ENCODE measurements at places on chromosomes 5 and 9.

GRCh38 chr5:170204202-170204601 lies 28.6 kb upstream of the C5orf58 start:
- no peak for DNase-seq

DNA sequence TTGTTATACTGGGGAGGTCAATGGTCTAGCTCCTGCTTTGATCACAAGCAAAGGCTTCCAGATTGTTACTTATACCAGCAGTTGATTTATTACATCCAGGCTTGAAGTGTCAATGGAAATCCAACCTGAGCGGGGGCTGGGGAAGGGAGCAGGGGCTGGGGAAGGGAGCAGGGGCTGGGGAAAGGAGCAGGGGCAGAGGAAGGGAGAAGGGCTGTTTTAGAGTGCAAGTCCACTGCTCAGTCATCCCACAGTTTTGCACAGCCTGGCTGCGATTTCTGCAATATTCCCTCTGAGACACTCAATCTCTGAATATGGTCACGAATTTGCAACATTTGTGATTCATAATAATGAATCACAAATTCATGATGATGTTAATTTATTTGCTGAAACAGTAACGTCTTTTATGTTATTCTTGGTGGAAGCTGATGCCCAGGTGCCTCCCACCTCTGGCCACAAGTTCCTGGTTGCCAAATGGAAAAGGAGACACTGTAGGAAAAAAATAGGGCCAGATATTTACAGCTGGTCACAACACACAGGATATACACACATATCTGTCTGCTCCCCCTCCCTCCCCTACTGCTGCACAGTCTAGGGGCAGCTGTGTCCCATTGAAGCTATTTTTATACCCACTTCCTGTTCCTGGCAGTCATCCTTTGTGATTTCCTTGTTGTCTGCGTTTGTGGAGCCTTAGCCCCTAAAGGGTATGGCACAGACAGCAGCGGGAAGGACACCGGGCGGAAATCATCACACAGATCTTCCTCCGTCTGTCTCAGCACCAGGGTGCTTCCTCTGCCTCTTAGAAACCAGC lies 325.1 kb downstream of the GADD45G start:
- DNase-seq = peak; percentile 36

- DNase-seq = no peak
These were observed 91.0 kb upstream of the C9orf72 start for GRCh38 chr9:27664121-27664779.

- peak; percentile 47 for DNase-seq
These were observed 42.5 kb downstream of the ITGA2 start for GRCh38 chr5:53031695-53032096.

DNA sequence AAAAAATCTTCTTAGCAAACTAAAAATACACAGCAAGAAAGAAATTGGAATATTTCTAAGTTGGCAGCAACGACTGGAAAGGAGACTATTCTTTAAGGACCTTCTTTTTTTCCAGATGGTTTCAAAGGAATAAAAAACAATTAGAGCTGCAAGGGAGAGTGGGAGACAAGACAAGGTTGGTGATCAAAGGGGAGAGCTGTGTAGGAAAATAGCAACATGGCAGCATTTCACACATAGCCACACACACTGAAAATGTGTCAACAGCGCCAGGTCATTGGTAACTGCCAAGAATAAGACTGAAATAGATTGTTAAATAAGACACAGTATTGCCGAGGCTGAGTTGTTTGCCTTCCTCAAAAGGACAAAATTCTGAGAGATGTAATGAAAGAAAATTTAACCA lies 88.1 kb upstream of the TLE1 start:
- no peak for DNase-seq

- no peak for DNase-seq
These were observed 26.3 kb upstream of the ARSI start for GRCh38 chr5:150329038-150329437.

DNA sequence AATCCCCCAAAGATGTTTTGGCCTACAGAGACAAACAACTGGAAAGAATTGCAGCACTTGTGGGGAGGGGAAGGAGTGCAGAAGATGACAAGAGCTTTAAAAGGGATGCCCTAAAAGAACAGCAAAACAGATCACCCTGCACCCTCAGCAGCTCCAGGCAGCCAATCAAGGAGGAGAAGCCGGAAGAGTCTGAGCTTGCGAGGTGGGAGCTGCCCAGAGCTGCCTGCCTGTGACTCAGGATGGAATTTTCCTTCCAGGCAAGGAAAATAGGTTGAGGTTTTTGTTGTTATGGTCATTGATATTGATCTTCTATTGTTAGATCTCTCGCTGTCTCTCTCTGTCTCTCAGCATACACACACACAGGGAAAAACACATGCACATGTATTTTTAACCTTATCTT lies 70.3 kb upstream of the MAP1B start:
- no peak for DNase-seq

GRCh38 chr5:175521313-175521833 lies 43.0 kb downstream of the SFXN1 start:
- DNase-seq = no peak

DNA sequence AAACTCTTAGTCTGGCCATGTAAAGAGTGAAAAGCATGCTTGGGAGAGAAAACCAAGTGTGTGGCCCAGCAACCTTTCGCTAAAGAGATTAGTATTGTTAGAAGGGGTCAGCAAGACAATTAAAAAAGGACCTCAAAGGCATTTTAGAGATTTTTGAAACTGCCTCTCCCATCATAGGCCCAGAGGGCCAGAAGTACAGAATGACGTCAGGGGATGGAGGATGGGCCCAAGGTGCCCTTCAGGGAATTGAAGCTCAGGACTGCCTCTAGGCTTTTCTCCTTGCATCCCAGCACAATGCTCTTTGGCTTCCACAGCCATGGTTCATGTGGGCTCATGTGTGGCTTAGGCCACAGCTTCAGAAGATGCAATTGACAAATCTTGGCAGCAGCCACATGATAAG lies 287.0 kb upstream of the COX7C start:
- DNase-seq = no peak

DNA sequence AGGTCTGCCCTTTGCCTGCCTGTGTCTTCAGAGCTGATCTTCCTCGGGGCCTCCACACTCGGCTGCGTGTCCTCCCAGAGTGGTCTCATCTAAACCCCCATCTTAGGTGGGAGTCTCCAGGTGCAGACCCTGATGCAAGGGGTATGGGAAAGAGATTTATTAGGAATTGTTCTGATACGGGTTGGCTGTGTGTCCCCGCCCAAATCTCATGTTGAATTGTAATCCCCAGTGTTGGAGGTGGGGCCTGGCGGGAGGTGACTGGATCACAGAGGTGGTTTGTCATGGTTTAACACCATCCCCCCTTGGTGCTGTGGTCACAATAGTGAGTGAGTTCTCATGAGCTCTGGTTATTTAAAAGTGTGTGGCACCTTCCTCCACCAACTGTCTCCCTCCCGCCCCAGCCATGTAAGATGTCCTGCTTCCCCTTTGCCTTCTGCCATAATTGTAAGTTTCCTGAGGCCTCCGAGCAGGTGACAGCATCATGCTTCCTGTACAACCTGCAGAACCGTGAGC lies 208.4 kb downstream of the AOPEP start:
- DNase-seq = no peak

GRCh38 chr5:25006734-25007133 lies 362.0 kb upstream of the CDH10 start:
- peak; percentile 13 for DNase-seq

GRCh38 chr5:538801-539468 lies 14.7 kb upstream of the SLC9A3 start:
- DNase-seq = no peak
